Activated naive CD4-positive, alpha-beta T cell (primary cell): ENCODE measurements at places on chromosomes 3 and 15.

GRCh38 chr3:141878817-141879216 is 2.4 kb downstream of the ATP1B3 start:
- no peak for DNase-seq

DNA sequence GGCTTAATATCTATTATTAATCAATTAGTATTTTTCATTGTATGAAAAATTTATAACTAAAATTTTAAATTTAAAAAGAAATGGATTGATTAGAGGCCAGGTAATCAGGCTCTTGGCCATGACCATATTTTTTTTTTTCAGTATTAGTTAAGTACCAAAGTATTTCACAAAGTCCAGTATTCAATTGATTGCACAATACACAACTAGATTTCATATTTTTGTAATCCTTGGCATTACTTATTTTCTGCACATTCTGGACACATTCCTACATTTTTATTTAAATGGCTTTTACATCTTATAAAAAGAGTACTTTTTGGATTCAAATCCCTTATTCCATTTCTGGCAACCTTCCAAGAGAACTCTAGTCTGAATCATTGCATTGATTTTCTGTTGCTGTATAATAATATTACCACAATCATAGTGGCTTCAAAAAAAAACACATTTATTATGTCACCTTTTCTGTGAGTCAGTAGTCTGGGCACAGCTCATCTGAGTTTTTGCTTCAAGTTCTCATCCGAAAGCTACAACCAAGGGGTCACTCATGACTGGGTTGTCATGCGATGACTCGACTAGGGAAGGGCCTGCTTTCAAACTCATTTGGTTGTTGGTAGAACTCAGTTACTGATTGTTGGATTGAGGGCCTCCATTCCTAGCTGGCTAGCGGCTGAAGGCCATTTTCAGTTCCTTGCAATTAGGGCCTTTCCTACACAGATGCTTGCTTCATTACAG is 90.7 kb downstream of the CNTN6 start:
- DNase-seq, result no peak

DNA sequence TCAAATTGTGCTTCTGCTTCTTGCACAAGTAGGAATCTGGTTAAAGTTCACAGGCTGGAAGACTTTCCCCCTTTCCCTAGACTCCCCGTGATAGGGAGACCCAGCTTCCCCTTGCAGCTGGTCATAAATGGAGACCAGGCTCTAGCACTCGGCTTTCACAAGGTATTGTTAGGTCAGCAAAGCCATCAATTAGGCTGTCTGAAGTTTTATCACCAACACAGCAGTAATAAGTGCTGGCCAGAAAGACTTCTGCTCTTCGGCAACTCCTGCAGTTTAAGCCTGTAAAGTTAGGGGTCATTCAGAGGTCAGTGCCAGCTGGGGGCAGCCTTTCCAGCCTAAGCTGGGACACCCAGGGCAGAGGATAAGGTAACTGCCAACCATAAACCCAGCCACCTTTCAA is 203.4 kb downstream of the MEIS2 start:
- no peak for DNase-seq

DNA sequence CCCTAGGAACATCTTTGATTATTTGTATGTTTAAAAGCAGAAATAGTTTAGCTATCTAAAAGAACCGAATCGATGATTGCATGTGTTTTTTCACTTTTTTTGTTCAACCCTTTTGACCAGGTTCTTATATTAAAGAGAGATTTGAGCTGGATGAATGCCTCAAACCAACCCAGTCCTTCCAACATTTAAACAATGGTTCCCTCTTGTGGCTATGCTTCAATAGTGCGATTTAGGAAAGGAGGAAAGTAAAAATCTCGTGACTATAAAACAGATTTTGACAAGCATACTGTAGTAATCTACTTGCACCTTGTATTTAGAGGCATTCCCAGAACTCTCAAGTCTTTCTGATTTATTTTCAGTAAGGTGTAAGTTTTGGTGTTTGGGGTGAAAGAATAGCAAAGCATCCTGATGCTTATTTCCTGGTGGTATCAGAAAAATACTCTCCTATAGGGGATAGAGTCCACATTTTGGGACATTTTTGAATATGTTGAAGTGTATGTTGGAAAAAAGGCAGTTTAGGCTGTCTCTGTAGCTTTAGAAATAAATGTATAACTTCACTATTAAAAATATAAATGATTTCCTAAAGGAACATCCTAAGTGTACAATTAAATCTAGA is 159.6 kb upstream of the KCNH8 start:
- DNase-seq, result no peak
